Kidney (tissue), 22 donors: ENCODE measurements at places on chromosomes 16 and 17. TPM values are rescaled to one million over a fixed set of nuclear protein-coding genes. Genes with fewer than 3 reads are reported as not detected.

Gene KRT24
- total RNA-seq: 0.31 TPM

DNA sequence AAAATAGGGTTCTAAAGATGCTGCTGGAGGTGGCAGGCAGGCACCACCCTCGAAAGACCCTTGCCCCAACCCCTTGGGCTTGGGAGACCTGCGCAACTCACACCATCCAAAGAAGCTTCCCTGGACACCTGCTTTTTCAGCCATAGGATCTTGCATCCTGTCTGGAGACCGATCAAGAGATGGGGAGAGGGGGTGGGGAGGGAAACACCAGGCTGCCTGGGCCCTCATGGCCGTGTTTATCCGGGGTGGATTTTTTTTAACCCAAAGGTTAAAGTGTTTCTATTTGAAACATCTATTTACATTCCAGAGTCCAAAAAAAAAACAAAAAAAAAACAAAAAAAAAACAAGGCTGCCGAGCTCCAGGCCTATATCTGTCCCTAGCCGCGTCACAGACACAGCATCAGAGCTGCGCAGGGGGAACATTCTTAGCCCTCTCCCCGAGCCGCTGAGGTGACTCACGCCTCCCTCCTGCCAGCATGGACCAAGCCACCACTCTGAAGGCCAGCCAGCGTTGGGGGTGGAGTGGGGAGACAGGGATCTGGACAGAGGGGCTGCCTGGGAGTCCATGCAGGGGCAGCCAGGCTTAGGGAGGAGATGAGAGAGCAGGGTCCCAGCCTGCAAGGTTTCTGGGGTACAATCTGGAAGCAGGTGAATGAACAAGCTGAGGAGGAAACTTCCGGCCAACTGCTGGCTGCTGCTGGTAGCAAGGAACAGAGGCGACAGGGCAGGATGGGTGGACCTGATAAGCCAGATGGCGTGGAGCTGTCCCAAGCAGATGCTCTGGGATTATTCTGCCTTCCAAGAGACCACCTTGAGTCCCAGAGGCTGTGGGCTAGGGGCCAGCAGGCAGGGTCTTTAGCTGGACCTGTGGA, 14.8 kb downstream of the HDAC5 start:
- peak; percentile 80 for DNase-seq

Gene NATD1
- 14.2 TPM for total RNA-seq

DNA sequence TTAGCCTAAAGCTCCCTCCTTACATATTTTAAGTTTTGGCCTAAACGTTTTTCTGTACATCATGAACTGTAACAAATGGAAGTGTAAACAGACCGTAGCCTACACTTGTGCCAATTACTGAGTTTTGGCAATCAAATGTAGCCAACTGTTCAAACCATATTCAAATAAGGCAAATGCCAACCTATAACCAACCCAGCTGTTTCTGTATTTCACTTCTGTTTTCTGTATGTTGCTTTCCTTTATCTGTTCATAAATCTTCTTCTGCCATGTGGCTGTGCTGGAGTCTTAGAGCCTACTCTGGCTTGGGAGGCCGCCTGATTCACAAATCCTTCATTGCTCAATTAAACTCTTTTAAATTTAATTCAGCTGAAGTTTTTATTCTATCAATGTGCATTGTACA, 6.9 kb upstream of the C16orf78 start:
- DNase-seq: no peak

Gene KRTAP9-2
- not detected for total RNA-seq

Gene KRT15
- total RNA-seq: 2.8 TPM

Gene VWA3A
- 0.76 TPM for total RNA-seq

DNA sequence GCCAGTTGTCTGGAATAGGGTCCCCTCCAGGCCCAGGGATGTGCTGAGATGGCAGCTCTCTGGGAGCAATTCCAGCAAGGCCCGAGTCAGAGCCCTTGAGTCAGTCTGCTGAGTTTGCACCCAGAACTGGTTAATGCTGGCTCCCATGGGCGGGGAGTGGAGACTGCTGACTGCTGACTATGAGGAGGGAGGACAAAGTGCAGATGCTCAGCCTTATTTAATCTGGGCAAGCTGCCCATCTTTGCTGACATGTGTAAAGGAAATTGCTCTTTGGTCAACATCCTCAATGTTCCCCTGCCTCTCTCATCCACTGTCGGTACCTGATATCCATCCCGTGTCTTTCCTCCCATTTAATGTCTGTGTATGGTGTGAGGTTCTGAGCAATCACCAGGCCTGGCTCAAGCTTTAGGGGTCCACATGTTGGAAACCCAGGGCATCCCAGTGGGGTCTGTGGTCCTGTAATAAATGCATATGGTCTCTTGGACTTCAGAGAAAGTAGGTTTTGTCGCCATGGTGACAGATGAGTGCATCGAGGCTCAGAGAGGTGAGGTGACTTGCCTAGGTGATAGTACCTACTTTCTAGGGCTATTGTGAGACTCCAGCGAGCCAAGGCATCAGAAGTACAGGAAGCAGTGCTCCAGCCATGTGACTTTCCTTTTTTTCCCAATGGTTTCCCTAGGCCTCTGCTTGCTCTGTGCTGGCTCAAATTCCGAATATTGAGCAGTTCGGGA, 20.0 kb upstream of the RNF135 start:
- peak; percentile 26 for DNase-seq

DNA sequence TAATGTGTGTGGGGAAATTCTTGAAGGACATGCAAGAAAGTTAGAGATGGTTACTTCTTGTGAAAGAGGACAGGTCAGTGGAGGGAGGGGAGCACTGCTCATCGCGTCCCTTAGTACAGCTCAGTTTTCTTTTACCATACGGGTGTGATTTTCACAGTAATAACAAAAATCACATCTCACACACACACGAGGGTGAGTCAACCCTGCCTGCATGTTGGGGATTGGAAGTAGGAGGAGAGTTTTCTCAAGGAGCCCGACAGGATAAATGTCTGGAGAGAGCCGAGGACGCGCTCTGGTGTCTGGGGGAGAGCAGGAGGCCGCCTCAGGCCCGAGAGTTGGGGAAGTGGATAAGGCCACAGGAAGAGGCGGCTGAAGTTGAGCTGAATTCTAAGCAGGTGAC, 16.4 kb downstream of the PLCD3 start:
- DNase-seq: no peak

Gene HS3ST3A1
- total RNA-seq: 2.2 TPM

DNA sequence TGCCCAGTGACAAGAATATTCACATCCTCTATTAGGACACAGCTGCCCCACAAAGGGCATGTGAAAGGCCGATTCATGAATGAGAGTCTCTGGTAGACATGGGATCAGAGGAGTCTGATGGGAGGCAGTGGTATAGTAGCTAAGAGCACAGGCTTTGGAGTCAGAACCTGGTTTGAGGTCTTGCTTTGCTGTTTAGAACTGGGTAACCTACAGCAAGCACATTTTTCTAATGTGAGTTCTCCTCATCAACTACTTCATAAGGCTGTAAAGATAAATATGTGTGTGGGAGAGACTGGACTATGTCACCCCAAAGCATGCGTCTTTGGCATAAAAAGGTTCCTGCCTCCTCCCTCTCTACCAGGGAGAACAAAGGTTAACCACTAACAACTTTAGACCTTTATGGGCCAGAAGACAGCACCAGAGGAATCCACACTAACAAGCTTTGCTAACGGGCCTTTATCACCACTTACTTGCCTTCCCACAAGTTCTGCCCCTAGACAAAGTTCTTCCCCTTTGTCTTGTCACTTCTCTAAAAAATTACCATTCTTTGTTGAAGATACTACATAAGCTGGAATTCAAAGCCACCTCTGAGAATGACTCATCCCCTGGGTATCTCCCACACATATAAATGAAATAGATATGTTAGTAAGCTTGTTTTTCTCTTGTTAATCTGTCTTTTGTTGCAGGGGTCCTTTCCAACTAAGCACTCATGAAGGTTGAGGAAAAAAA, 21.1 kb downstream of the CDR2 start:
- peak; percentile 51 for DNase-seq

Gene ABCC11
- not detected for total RNA-seq

GRCh38 chr16:79609861-79610260, 9.3 kb upstream of the MAF start:
- DNase-seq: no peak

Gene LHX1
- 18.4 TPM for total RNA-seq

Gene LRRC59
- total RNA-seq: 61.7 TPM

DNA sequence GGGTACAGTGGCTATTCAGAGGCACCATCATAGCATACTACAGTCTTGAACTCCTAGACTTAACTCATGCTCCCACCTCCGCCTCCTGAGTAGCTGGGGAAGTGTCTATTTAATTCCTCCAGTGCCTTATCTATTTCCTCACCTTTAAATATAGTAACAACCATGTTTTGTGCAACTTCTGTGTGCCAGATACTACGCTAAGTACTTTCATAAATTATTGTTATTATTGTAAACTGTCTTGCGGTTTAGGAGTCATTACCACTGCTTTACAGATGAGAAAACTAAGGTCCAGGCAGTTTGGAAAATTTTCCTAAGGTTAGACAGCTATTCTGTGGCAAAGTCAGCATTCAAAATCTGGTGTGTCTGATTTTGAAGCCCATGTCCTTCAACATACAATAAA, 359.1 kb upstream of the XYLT1 start:
- no peak for DNase-seq

DNA sequence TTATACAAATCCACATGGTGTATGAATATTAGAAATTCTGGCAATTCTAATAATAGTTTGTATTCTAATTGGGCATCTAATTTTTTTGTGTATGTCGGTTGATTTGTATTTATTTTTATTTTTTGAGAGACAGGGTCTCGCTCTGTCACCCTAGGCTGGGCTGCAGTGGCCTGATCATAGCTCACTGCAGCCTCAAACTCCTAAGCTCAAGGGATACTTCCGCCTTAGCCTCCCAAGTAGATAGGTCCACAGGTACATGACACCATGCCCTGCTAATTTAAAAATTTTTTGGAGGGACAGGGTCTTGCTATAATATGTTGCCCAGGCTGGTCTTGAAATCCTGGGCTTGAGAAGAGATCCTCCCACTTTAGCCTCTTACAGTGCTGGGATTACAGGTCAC, 104.6 kb downstream of the TRIM37 start:
- no peak for DNase-seq

DNA sequence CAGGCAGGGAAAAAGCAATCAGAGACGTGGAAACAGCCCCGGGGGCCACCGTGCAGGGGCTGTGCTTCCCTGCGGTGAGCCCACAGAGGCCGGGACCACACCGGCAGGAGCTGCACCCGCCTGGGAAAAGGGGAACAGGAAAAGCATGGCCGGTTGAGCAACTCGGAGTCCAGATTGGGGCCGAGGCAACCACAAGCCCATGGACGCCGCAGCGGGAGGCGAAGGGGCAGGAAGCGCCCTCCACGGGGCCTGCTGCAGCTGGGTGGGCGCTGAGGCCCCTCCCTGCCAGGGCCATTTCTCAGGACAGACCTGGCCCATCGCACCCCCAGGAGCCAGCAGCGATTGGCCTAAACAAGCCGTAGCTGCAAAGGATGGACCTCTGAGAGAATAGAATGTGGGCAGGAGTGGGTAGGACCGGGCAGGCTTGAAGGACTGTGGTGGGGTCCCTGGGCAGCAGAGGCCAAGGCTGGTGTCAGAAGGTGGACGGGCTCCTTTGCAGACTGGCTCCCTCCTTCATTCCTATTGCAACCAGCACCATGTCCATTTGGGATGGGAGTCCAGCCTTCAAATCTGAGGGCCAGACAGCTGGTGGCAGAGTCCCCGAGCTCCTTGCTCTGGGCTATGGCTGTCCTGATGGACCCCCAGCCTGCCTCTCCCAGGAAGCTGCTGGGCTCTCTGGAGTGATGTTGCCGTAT, 30.4 kb downstream of the COX4I1 start:
- peak; percentile 46 for DNase-seq

GRCh38 chr16:102060-102855, 24.2 kb downstream of the MPG start:
- DNase-seq: peak; percentile 62

Gene ACE
- total RNA-seq: 4.3 TPM

GRCh38 chr17:19497624-19498023, 36.0 kb upstream of the SLC47A1 start:
- DNase-seq: no peak

Gene KCNJ2
- total RNA-seq: 4.4 TPM

Gene TBX6
- 1.6 TPM for total RNA-seq

Gene KCNJ18
- not detected for total RNA-seq

Gene PRAC1
- total RNA-seq: not detected

Gene DPEP2
- 3.1 TPM for total RNA-seq

GRCh38 chr16:82195917-82196494, 26.0 kb upstream of the MPHOSPH6 start:
- DNase-seq: no peak

GRCh38 chr17:3710951-3711383, 12.7 kb upstream of the HASPIN start:
- DNase-seq: no peak

DNA sequence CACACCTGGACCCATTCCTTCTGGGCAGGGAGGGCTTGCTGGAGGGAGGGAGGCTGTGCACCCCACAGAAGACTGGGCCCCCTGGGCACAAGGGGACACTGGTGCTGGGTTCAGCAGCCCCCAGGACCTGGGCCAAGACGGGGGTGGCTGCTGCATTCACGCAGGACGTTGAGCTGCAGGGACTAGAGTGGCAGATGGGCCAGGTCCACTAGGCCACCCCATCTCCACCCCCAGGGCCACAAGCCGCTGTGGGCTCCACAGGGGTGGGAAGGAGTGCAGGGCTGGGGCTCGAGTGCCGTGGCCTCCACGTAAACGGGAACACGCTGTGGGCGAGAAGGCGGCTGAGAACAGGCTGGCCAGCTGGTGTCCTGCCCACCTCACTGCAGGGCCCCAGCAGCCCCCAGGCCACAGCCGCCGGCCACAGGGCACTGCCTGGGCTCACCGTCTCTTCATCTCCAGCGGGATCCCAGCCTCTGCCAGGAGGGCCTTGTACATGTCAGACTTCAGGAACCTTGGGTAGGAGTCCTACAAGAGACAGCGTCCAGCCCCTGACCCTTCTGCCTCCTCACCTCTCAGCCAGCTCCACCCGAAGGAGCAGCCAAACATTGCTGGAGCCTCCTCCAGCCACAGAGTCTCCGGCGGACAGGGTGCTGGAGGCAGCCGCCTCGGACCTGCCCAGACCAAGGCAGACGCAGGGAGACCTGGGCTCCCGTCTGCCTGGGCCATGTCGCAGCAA, 6.5 kb downstream of the RGS11 start:
- DNase-seq: peak; percentile 68

Gene PPP1R27
- total RNA-seq: not detected

Gene EIF3C
- total RNA-seq: 424 TPM

Gene MGAT5B
- total RNA-seq: 2.3 TPM

Gene PRR15L
- total RNA-seq: 105 TPM

DNA sequence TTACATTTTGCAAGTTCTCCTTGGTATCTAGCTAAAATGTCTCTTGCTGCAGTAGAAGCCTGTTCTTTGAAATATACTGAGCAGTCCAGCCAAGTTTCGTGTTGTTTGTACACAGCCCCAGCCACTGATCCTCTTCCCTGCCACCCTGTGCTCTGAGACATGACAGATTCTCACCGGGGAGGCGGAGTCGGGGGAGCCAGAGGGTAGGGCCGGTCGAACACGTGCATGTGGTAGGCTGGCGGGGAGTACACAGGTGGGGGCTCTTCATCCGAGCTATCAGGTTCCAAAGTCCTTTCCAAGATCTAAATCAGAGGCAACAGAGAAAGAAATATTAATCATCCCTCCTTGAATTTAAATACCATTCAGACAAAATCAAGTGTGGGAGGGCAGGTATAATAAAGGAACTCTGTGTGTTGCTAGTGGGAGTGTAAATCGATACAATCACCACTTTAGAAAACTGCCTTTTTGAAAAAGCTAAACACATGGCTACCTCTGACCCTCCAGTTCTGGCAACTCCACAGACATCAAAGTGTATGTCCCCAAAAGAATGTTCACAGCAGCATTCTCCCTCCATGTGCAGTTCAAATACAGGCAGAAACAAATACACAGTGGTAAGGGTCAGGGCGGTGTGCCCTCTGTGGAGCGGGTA, 29.7 kb upstream of the MRPS23 start:
- DNase-seq: peak; percentile 88
